H1 (cell line): ENCODE measurements at places on chromosomes 7 and 10. TPM values are rescaled to one million over a fixed set of nuclear protein-coding genes. Genes with fewer than 3 reads are reported as not detected.

DNA sequence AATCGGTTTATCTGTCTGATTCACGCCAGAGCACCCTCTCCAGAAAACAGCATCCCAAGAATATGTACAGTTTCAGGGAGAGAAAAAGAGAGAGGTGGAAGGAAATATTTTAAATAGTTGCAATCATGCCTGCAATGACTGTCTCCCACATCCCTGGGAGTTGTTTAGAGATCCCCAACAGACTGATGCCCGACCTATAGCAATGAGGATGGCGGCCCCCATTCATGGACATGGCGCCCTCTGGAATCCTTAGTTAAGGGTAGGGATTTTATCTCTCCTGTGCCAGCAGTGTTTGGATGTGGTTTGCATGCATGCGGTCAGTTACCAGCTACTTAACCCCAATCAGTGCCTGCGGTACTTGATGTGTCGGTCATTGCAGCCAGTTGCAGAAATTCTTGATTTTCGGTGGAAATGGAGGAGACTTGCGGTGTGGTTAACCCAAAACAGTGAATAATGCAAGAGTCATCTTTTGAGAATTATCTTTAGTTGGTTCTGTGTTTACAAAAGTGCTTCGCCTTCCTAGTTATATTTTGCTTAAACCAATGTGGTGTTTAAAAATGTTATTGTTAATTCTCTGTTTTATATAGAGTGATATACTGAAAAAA lies 186.0 kb upstream of the TCF7L2 start:
- no peaks in the 10 kb centered on the region; the same call in 1 of the 2 replicates for H3K4me1 ChIP-seq
- H3K27me3 ChIP-seq, result no peaks in the 10 kb centered on the region
- H3K27ac ChIP-seq, result no peak overlapping the region
- no peak overlapping the region for H3K4me3 ChIP-seq
- DNase-seq, result no peak

Gene MLXIPL
- total RNA-seq, result 8.6 and 9.4 TPM in 2 replicates

- H3K27ac ChIP-seq, result no peak overlapping the region
- peaks cover 14% of the 10 kb centered on the region for H3K36me3 ChIP-seq
- no peaks in the 10 kb centered on the region for H3K4me1 ChIP-seq
Measured at GRCh38 chr7:27631391-27631790, 31.3 kb downstream of the HIBADH start.

Gene SAMD9
- total RNA-seq, result 0.04 TPM in 1 of 2 replicates, not detected in the other

Gene ITGA8
- not detected in 2 replicates for total RNA-seq

- H3K36me3 ChIP-seq, result no peaks in the 10 kb centered on the region
- no peak overlapping the region for H3K4me3 ChIP-seq
- H3K27ac ChIP-seq, result no peak overlapping the region
- no peak for DNase-seq
Measured at GRCh38 chr7:37432281-37432920, 16.3 kb downstream of the ELMO1 start.

Gene EBLN1
- total RNA-seq, result not detected in 2 replicates

- no peak overlapping the region; the same call in 1 of the 2 replicates for H3K27ac ChIP-seq
- DNase-seq, result no peak
- peak overlapping the region; percentile 71 for H3K4me3 ChIP-seq
- no peaks in the 10 kb centered on the region for H3K36me3 ChIP-seq
- H3K4me1 ChIP-seq, result peaks cover 28% of the 10 kb centered on the region; the same call in 1 of the 2 replicates
Measured at GRCh38 chr7:131107337-131108211, 220.1 kb upstream of the MKLN1 start.

Gene CCDC136
- 43.7 and 47.7 TPM in 2 replicates for total RNA-seq

DNA sequence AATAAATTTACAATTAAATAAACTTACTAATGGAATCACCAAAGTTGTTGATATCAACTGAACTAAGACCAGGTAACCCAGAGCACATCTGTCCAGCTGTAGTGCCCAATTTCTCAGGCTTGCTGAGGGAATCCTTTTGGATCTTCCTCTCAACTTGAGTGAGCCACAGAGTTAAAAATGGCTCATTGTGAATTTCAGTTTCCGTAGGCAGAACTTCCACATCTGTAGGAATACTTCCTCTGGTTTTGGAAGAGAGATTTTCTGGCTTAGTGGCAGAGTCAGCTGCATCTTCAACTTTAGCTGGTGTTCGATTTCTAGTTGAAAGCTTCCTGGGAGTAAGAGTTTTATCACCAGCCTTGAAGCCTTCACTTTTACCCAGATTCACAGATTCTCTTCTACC lies 11.3 kb downstream of the MKI67 start:
- H3K4me1 ChIP-seq, result no peaks in the 10 kb centered on the region
- no peak for DNase-seq
- H3K27me3 ChIP-seq, result no peaks in the 10 kb centered on the region
- no peak overlapping the region for H3K27ac ChIP-seq
- peaks cover 73% of the 10 kb centered on the region for H3K36me3 ChIP-seq
- H3K4me3 ChIP-seq, result no peak overlapping the region

GRCh38 chr10:83179371-83179770 lies 959.9 kb upstream of the GHITM start:
- no peak for DNase-seq
- no peaks in the 10 kb centered on the region for H3K4me1 ChIP-seq
- H3K36me3 ChIP-seq, result no peaks in the 10 kb centered on the region
- H3K27ac ChIP-seq, result no peak overlapping the region

GRCh38 chr10:51760864-51761640 lies 61.7 kb upstream of the CSTF2T start:
- no peaks in the 10 kb centered on the region for H3K27me3 ChIP-seq
- no peaks in the 10 kb centered on the region; the same call in 1 of the 2 replicates for H3K36me3 ChIP-seq
- no peak for DNase-seq

Gene ASIC3
- total RNA-seq, result 1.4 and 1.9 TPM in 2 replicates

- H3K36me3 ChIP-seq, result peaks cover 12% of the 10 kb centered on the region
- peaks cover 17% of the 10 kb centered on the region; the same call in 1 of the 2 replicates for H3K4me1 ChIP-seq
- no peak for DNase-seq
- no peak overlapping the region; the same call in 1 of the 2 replicates for H3K4me3 ChIP-seq
- H3K27me3 ChIP-seq, result no peaks in the 10 kb centered on the region
- no peak overlapping the region for H3K27ac ChIP-seq
Measured at GRCh38 chr7:13981070-13981469, 8.4 kb downstream of the ETV1 start.

Gene WNT8B
- total RNA-seq, result 0.34 and 0.67 TPM in 2 replicates

GRCh38 chr7:40680657-40681056 lies 545.9 kb downstream of the SUGCT start:
- no peak for DNase-seq
- H3K4me1 ChIP-seq, result no peaks in the 10 kb centered on the region
- H3K27ac ChIP-seq, result no peak overlapping the region
- no peaks in the 10 kb centered on the region for H3K36me3 ChIP-seq
- no peak overlapping the region for H3K4me3 ChIP-seq
- H3K27me3 ChIP-seq, result no peaks in the 10 kb centered on the region

GRCh38 chr7:95798401-95798930 lies 26.1 kb downstream of the DYNC1I1 start:
- H3K27me3 ChIP-seq, result peaks cover 4% of the 10 kb centered on the region; the same call in 1 of the 2 replicates
- no peak overlapping the region for H3K4me3 ChIP-seq
- no peak for DNase-seq
- H3K36me3 ChIP-seq, result no peaks in the 10 kb centered on the region

DNA sequence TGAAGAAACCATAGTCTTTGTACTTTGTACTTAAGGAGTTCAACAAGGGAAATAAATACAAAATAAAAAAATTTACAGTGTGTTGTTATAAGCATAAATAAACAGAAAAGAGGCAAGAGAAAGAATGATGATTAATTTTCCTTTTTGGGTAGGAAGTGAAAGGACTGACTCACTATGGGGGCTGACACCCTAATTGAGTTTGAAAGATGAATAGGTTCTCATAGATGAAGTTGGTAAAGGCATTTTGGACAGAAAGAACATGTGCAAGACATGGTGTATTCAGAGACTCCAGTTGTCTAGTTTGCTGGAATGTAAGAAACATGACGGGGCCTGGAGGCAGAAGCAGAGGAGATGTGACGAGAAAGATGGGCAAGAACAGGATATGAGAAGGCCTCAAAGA lies 83.7 kb downstream of the VPS50 start:
- no peak for DNase-seq
- no peaks in the 10 kb centered on the region for H3K36me3 ChIP-seq
- no peaks in the 10 kb centered on the region for H3K27me3 ChIP-seq
- no peak overlapping the region for H3K4me3 ChIP-seq

DNA sequence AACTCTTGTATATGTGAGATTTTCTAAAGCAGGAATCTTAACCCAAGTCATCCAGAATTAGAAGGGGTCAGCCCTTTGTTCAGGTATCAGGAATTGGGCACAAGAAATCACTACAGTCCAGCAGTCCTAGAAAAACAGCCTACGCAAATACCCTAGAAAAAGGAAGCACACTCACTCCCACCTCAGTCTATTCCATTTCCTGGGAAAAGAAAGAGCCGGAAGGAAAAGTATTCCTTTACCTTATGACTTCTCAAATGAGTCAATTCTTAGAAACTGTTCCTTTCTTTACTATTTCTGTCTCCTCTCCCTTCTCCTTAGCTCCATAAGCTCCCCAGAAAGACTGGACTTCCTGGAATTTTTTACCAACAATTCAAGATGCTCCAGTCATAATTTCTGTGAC lies 62.7 kb downstream of the DNAJC12 start:
- H3K4me3 ChIP-seq, result no peak overlapping the region
- H3K36me3 ChIP-seq, result no peaks in the 10 kb centered on the region
- no peaks in the 10 kb centered on the region for H3K4me1 ChIP-seq
- no peaks in the 10 kb centered on the region for H3K27me3 ChIP-seq
- no peak overlapping the region for H3K27ac ChIP-seq

GRCh38 chr7:26670290-26670689 lies 194.1 kb downstream of the SKAP2 start:
- DNase-seq, result no peak
- H3K27ac ChIP-seq, result no peak overlapping the region
- H3K4me1 ChIP-seq, result no peaks in the 10 kb centered on the region
- H3K4me3 ChIP-seq, result no peak overlapping the region
- no peaks in the 10 kb centered on the region for H3K27me3 ChIP-seq
- H3K36me3 ChIP-seq, result no peaks in the 10 kb centered on the region

GRCh38 chr10:57786850-57787750 lies 480.6 kb downstream of the IPMK start:
- peak; percentile 29 for DNase-seq
- H3K27me3 ChIP-seq, result no peaks in the 10 kb centered on the region
- peaks cover 5% of the 10 kb centered on the region; the same call in 1 of the 2 replicates for H3K36me3 ChIP-seq
- no peaks in the 10 kb centered on the region; the same call in 1 of the 2 replicates for H3K4me1 ChIP-seq
- H3K27ac ChIP-seq, result peak overlapping the region; percentile 55; the same call in 1 of the 2 replicates

GRCh38 chr7:30906515-30907240 lies 5.0 kb upstream of the AQP1 start:
- no peak overlapping the region for H3K27ac ChIP-seq
- no peaks in the 10 kb centered on the region; the same call in 1 of the 2 replicates for H3K4me1 ChIP-seq
- no peak overlapping the region for H3K4me3 ChIP-seq
- DNase-seq, result no peak

Gene LIPM
- not detected in 2 replicates for total RNA-seq

DNA sequence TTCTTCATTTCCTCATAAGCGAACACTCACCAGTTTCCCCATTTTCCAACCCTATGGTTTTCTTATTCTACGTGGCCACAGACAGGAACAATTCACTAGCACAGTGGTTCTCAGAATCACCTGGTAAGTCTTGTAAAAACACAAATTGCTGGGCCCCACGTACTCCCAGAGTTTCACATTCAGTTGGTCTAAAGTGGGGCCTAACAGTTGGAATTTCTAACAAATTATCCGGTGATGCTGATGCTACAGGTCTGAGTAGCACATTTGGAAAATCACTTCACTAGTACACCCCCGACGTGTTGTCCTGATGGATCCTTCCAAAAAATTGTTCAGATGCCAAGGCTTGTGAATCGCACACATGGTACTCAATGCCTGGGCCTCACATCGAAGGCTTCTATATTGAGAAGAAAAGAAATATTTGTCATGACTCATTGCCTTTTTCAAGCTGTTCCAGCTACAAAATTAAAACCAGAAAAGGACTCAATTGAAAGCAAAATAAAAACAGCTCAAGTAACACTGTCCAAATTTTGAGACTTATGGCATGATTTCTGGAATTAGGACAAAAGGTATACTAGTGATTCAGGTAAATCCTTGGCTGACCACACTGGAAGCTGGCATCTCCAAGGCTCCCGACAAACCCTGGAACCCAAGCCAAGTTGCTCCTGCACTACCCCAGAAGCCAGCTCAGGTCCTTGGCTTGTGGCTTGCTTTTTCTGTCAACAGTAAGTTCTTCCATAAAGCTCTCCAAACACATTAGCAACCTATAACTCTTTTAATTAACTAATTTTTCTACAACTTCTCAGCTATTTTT lies 12.9 kb upstream of the VIM start:
- no peaks in the 10 kb centered on the region for H3K36me3 ChIP-seq
- DNase-seq, result no peak
- no peak overlapping the region for H3K4me3 ChIP-seq

DNA sequence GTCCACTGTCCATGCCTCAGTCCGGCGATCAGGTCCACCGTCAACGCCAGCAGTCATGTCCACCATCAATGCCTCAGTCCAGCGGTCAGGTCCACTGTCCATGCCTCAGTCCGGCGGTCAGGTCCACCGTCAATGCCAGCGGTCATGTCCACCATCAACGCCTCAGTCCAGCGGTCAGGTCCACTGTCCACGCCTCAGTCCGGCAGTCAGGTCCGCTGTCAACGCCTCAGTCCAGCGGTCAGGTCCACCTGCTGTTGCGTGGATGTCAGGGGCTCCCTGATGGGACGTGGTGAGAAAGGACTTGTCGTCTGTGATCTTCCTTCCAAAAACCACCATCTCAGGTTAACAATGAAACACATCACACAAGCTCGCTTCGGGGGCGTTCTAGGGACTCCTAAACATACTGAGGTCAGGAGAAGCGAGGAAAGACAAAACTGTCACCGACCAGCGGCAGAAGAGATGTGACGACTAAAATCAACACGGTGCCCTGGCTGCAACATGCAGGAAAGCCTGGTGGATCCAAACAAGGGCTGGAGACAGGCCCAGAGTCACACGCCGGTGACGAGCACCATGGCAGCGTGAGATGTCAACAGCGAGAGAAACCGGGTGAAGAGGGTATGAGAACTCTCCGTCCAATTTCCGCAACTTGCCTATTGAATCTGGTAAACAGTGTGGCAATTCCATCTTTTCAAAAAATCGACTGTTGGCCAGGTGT lies 264.2 kb downstream of the MAD1L1 start:
- H3K4me3 ChIP-seq, result no peak overlapping the region
- no peak overlapping the region for H3K27ac ChIP-seq
- no peaks in the 10 kb centered on the region for H3K4me1 ChIP-seq
- DNase-seq, result no peak
- H3K27me3 ChIP-seq, result no peaks in the 10 kb centered on the region
- no peaks in the 10 kb centered on the region for H3K36me3 ChIP-seq

Gene NPFFR1
- 0.06 TPM in 1 of 2 replicates, not detected in the other for total RNA-seq

- H3K27ac ChIP-seq, result no peak overlapping the region
- peaks cover 74% of the 10 kb centered on the region for H3K27me3 ChIP-seq
- H3K36me3 ChIP-seq, result no peaks in the 10 kb centered on the region
- no peak overlapping the region for H3K4me3 ChIP-seq
Measured at GRCh38 chr10:106535304-106535953, 629.1 kb downstream of the SORCS1 start.

DNA sequence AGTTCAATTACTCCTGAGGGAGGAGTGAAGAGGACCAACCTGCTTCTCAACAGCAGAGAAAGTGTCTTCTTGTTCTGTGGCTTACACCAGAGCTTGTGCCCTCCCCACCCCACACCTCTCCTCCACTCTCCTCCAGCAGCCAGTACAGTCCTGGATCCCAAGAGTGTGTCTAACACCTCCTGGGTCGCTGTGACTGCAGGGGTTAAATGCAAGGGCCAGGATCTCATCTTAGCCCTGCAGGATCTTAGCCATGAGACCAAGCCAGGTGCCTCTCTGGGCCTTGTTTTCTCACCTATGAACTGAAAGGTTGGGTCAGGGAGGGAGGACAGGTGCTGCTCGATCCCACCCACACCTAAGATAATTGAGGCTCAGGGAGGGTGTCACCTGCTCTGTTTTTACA lies 34.5 kb upstream of the MSRB2 start:
- H3K27me3 ChIP-seq, result no peaks in the 10 kb centered on the region
- H3K36me3 ChIP-seq, result no peaks in the 10 kb centered on the region
- no peak for DNase-seq
- H3K4me1 ChIP-seq, result peaks cover 27% of the 10 kb centered on the region
- H3K27ac ChIP-seq, result no peak overlapping the region
- no peak overlapping the region for H3K4me3 ChIP-seq
